ENCODE measurements at places on chromosomes 12 and 14.

GRCh38 chr12:130947028-130947613 is 6.6 kb upstream of the ADGRD1 start:
- DNase-seq: no peak

DNA sequence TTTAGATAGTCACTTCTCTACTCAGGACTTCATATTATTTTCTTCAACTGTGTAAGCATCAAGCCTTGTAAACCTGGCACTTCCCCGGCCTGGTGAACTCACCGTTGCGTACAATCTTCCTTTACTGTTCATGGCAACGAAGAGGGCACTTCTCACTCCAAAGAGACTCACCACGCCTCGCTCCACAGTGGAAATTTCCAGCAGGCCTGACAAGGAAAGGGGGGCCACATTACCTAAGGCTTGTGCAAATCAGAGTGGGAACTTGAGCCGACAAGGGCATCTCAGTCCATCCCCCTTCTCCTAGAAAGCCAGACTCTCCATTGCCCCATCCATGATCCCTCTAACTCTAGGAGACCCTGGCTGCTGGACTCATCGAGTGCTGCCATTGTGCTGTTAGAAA is 1.6 kb downstream of the FGF6 start:
- DNase-seq: no peak

- no peak for DNase-seq
Measured at GRCh38 chr12:130335517-130336392, 1.9 kb upstream of the PIWIL1 start.

- no peak for DNase-seq
Measured at GRCh38 chr12:99427104-99427503, 220.4 kb upstream of the GARIN6 start.

DNA sequence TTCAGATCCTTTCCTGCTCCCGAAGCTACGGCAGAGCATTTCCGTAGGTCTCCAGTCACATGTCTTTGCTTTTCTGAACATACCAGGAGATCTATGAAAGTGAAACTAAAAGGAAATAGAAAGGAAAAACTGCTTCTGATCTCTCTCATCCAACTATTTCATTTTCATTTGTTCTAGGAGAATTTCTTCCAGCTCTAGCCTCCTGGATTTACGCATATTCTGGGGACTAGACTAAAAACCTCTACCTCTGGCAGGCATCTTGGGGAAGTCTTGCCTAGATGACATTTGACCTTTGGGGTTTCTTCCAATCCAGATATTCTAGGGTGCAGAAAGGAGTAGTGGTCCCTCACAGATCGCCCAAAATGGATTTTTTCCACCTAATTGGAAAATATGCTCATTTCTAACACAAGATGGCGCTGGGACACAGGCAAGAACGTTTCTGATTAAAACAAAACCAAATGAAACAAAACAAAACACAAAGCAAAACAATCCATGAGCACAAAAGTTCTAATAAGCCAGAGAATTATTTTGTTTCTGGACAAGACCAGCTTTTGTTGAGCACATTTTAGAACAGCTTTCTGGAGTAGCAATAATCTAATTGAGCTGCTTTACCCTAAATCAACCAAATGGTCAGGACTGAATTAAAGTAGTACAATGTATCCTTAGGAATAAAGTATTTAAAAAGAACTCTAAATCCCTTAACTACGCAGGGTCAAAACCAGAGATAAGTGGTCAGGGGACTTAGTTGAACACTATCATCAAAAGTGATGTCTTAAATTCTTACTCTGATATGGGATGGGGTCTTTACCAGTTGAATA is 12.3 kb upstream of the PARP11 start:
- DNase-seq: peak; percentile 5

- no peak for DNase-seq
Measured at GRCh38 chr12:127928615-127929571, 338.1 kb upstream of the TMEM132C start.

DNA sequence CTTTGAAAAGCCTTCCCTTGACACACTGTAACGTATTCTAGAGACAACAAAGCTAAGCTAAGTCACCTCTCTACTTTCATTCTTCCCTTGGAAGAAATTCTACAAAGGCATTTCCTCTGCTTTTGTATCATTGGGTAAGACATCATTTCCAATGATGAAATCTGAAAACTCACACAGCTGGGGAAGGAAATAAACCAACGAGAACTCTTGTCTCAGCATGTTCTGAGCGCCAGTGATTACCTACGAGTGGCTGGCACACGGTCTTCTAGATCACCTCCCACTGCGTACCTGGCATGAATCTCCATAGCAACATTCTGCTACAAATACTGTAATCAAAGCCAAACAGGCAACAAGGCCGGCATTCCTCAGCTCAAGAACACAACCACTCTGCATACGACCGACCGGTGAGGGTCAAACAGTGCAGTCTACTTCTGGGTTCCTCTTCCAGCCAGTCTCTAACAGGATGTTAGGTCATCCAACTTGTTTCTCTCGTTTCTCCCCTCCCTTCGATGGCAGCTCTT is 7.6 kb downstream of the VPS37B start:
- no peak for DNase-seq

- no peak for DNase-seq
Measured at GRCh38 chr12:15650399-15651128, 138.6 kb downstream of the EPS8 start.

GRCh38 chr12:76024942-76025600 is 6.5 kb downstream of the PHLDA1 start:
- DNase-seq: no peak

DNA sequence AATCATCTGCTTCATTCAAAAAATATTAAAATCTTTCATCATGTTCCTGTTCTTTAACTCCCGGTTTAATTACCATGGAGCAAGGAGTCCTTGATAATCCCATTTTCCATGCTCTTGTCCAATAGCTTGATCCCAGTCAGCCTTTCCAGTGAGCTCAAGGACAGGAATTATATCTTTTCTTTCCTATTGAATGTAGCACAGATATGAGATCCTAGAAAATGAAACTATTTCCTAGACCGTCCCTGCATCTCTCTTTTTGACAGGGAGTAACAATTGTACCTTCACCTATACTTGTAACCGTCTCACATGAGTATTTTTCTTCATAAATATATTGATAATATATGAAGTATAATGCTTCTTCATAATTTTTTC is 35.6 kb downstream of the PIK3C2G start:
- DNase-seq: no peak

DNA sequence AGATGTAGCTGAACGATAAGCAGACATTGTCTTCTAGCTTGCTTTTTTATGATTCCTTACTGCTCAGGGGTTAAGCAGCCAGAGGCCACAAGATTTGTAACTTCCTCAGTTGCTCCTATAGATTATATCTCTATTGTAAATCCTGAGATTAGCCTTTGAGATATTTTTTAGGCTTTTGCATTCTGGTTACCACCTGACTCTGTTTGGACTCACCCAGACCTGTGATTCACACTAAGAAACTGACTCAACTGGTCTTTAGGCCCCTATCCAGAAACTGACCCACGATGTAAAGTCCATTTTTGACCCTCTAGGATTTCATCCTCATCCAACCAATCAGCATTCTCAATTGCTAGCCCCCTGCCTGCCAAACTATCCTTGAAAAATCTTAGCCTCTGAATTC is 194.4 kb downstream of the RASSF9 start:
- DNase-seq: no peak

- DNase-seq: no peak
Measured at GRCh38 chr14:88853129-88853528, 28.7 kb downstream of the TTC8 start.

DNA sequence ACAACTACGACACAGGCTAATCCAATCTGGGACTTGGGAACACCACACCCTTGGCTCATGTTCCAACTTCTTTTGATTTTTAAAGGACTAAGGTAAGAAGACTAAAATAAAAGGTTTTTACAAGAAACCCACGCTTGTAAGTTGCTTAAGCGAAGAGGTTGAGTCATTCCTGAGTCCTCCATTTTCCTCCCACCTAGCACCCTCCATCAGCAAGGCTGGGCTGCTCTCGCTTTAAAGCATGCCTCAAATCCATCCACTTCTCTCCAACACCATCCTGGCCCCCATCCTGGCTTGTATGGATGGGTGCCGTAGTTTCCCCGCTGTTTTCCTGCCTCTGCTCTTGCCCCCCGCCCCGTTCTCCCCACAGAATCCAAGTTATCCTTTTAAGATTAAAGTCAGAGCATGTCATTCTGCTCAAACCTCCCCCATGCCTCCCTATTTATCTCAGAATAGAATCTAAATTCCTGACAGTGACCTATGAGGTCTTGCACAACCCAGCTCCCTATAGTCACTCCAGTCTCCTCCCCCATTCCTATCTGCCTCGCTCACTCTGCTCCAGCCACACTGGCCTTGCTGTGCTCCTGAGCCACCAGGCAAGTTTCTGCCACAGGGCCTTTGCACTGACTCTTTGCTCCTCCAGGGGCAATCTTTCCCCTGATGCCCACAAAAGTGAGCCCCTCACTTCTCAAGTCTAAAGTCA is 34.5 kb downstream of the SCARB1 start:
- no peak for DNase-seq

GRCh38 chr14:73713803-73714655 is at the start of gene PNMA1:
PNMA1 (minus strand) TSS chr14:73714384; CDS start chr14:73713639, 745 bp downstream.
- DNase-seq: peak; percentile 61

DNA sequence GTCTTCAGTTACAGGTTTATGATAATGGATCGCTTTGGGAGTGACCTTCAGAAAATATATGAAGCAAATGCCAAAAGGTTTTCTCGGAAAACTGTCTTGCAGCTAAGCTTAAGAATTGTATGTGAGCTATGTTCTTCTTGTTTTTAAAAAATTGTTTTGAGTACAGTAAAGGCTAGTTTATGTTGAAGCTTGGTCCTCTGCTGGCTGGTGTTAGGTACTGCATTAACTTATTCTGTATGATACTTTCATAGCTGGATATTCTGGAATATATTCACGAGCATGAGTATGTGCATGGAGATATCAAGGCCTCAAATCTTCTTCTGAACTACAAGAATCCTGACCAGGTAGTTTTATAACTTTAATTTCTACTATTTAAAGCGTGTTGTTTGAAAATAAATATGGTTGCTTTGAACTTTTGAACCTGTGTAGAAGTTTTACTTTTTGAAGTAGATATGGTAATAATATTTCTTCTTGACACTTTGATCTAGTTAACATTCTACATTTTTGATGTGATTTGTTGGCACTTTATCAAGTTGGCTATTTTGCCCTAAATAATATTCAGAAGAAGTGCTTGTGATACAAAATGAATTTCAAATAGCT is 55.7 kb downstream of the VRK1 start:
- DNase-seq: peak; percentile 7

GRCh38 chr12:38886064-38886463 is 19.3 kb downstream of the CPNE8 start:
- DNase-seq: no peak

GRCh38 chr12:101925935-101926334 is 48.6 kb downstream of the DRAM1 start:
- no peak for DNase-seq

GRCh38 chr14:80615831-80616230 is 325.7 kb downstream of the CEP128 start:
- DNase-seq: no peak

DNA sequence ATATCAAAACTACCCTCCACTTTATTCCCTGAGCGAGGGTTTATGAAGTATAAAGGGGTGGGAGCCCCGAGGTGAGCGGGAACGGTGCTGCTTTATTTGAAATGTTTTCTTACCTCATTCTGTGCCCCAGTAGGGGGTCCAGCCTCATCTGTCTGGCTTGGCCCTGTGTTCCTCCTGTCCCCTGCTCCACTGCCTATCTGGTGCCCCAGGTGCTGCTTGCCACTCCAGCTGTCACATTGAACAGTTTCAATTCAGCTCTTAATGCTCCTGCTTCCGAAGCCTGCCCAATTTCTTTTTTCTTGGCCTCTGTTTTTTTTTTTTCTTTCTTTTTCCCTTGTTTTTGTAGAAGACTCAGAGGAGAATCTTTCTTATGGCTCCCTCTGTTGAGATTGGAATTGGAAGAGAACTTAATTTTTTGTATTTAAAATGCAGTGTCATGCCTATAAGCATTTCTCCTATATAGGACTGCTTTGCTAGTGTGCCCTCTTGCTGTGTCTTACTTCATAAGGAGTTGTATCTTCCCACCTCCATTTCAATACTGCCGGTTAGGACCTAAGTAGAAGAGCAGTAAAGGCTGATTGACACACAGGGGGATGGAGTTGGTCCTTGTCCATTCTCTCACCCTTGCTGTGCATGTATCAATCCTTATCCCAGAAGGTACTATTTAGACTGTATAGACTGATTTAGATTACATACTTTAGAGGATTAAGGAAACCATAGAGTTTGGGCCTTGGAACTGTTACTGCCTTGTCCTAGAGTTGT is 2.3 kb downstream of the ATXN7L3B start:
- no peak for DNase-seq

GRCh38 chr12:67320614-67321295 is 51.6 kb downstream of the CAND1 start:
- no peak for DNase-seq

DNA sequence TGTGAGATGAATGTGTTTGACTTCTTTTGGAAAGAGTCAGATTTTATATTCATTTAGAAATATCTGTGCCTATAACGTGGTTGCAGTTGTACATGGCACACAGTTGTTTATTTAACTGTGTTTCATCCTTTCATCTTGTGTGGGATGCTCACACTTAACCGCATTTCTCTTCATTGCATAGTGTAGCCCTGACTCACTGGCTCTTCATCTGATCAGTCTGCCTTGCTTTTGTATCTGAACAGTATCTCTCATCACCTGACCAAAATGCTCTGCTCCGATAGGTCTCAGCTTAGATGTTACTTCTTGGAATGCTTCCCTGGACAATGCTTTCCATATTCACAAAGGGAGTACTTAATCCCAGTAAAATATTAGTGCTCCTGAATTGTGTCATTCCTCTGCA is 83.4 kb downstream of the PDE3A start:
- no peak for DNase-seq

DNA sequence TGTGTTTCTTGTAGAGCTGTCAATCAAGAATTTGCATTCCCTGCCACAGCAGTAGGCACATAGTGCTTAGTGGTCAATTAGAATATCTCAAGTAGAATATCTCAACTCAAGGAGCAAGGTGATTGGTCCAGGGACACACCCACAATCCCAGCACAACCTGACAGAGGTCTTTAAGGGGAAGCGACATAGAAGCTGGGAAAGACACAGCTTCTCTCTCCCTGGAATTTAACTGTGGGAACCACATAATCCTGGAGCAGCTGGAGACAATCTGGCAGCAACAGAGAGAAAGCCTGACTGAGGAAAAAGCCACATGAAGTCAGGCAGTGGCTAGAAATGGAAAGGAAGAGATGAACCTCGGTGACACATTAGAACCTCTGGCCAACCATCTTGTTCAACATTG is 85.7 kb upstream of the LMO3 start:
- no peak for DNase-seq

- no peak for DNase-seq
Measured at GRCh38 chr12:64653123-64653522, 42.8 kb downstream of the RASSF3 start.

DNA sequence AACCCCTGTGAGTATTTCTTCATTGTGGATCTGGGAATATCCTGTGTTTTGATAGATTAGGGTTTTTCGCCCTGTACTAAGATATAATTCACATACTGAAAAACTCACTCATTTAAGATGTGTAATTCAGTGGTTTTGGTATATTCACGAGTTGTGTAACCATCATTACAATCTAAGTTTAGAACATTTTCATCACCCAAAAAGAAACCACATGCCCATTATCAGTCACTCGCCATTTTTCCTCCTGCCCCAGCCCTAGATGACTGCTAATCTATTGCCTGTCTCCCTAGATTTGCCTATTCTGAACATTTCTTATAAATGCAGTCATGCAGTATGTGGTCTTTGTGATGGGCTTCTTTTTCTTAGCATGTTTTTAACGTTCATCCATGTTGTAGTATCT is 67.9 kb upstream of the ATF1 start:
- DNase-seq: no peak

GRCh38 chr12:101966496-101966895 is 89.1 kb downstream of the DRAM1 start:
- no peak for DNase-seq

Measured in NCI-H524 treated with DMSO at 0.1 percent for 48 hours (cell line).